ENCODE measurements at places on chromosomes 7 and 10.

GRCh38 chr10:33588974-33589600 lies 254.6 kb upstream of the NRP1 start:
- DNase-seq, result no peak

DNA sequence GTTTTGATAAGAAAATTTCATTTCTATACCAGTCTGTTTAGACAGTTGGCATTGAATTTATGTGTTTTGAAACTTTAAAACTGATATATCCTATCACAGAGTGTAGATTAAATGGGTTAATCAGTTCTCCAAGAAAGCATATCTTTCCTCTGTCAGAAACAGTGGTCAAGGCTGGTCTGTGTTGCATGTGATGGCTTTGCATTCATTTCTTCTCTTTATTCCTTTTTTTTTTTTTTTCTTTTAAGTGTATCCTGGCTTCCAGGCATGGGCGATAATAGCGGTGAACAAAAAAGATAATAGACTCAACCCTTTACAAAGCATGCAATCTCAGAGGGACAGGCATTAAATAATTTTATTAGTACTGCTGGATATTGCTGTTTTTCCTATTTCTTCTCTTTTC lies 136.6 kb downstream of the LRRC4 start:
- DNase-seq, result no peak

DNA sequence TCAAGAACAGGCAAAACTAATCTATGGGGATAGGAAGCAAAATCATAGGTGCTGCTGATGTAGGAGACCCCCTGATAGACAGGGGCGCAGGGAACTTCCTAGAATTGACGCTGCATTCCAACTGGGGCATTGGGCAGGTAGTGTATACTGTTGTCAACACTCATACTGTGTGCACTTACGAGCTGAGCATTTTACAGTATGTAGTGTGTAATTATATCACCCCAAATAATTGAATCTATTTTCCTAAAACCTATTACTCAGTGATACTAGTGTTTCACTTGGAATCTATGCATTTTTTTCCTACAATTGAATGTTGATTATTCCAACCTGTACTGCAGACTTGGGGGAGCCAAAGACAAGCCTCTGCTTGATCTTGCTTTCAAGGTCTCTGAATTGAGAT lies 207.0 kb upstream of the PRKCQ start:
- DNase-seq, result no peak

DNA sequence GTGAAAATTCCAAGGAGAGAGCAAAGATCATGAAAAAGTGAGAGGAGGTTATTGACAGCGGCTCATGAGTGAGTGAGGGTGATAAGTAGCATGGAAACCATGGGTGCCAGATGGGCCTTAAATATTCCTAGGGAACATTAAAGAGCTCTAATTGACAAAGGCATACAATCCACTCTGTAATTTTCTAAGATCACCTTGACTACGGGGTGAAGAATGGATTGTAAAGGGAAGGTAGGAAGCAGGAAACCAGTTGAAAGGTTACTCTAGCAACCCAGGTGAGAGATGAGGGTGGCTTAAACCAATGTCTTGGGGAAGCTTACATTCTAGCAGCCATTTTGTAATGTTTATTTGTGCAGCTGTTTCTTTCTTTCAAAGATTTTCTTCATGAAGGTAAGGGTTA lies 75.7 kb downstream of the RSU1 start:
- no peak for DNase-seq

DNA sequence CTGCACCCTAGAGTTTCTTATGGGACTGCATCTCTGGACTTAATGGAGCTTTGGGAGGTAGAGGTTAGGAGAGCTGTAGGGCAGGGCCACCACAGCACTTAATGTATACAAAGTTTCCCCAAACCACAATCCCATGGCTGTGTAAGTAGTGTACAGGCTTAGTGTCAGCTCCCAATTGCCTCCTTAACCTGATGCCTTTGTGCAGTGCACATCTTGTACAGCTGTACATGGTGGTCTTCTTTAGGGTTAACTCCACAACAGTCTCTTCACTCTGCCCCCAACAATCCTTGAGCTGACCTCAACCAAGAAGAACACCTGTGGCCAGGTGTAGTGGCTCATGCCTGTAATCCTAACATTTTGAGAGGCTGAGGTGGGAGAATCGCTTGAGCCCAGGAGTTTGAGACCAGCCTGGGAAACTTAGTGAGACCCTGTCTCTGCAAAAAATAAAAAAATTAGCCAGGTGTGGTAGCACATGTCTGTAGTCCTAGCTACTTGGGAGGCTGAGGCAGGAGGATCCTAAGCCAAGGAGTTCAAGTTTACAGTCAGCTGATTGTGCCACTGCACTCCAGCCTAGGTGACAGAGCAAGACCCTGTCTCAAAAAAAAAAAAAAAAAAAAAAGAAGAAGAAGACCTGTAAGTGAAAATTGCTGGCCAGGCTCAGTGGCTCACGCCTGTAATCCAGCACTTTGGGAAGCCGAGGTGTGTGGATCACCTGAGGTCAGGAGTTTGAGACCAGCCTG lies 6.8 kb downstream of the PLAU start:
- DNase-seq, result peak; percentile 69

DNA sequence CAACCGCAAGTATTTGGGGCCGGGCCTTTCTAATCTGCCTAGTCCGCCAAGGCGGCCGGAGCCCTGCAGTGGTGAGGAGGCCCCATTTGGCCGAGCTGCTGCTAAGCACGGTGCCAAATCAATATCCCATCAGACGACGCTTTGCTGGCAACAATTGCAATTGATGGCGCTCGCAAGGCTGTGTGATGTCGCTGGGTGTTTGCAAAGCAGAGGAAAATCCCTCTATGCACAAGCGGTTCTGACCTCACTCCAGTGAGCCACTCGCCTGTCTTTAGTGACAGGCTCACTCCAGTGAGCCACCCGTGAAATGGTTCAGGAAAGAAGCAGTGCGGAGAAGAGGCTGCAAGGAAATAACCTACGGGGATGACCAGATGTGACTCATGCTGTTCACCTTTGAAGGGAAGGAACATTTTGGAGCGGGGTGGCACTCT lies 18.3 kb upstream of the PDE1C start:
- no peak for DNase-seq

DNA sequence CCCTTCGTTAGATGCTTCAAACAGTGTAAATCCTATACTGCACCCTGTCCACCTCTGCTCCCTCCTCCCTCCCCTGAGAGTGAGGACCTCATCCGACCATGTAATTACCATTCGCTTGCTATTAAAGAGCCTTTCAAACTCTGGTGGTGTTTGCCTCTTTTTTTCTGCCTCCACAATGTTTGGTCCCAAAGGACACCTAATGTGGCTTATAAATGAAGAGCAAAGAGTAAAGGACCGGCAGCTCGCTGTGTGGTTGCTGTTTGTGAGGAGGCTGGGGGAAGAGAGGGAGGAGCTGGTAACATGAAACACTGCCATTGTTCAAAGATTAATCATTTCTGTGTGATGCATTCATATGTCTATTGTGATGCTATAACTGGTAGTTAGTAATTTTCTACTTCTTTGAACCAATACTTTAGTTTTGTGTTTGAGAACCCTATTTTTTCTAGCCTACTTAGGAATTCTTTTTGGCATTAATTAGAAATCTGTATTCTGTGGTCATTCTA lies 27.9 kb downstream of the MTURN start:
- DNase-seq, result peak; percentile 79

- DNase-seq, result no peak
Observed at GRCh38 chr7:102467581-102468477, 3.0 kb downstream of the LRWD1 start.

GRCh38 chr10:49023752-49024151 lies 84.1 kb upstream of the LRRC18 start:
- no peak for DNase-seq

GRCh38 chr7:28990200-28990960 lies 32.2 kb upstream of the TRIL start:
- no peak for DNase-seq

GRCh38 chr10:92591550-92592022 lies 1.3 kb upstream of the KIF11 start:
- peak; percentile 95 for DNase-seq

DNA sequence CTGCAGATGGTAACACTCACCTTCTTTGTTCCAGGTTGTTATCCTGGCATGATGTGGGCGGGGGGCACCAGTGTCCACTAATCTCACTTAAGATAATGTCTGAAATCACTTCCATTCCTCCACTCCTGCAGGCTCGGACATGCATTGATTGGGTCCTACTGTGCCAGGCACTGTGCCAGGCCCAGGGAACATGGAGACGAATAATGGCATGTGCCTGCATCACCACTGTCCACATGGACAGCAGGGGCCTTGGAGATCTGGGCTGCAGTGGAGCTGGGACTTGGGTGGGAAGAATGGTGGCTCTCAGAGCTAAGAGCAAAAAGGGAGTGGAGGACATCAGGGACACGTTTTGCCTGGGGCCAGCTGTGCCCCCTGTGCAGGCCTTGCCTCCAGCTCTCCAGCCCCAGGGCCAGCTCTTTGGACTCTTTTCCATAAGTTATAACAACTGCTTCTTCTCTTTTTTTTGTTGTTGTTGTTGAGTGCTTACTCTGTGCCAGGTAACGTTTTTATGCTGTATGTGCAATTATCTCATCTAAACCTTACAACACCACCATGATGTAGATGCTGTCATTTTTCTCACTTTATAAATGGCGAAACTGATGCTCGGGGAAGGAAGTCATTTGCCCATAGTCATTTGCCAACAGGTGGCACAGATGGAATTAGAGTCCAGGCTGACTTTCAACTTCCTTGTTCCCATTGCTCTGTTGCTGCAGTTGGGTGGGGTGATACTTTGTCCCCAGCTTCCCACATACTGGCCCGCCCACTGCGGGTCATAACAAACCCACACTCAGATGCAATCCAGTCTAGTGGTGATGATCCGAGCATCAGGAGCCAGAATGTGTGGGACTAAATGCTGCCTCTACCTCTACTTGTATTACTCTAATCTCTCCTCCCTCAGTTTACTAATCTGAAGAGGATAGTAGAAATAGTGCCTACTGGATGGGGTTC lies 19.1 kb downstream of the PLPP4 start:
- no peak for DNase-seq

- peak; percentile 72 for DNase-seq
Observed at GRCh38 chr10:102119417-102120141, 589 bp downstream of the LDB1 start.

GRCh38 chr10:3698312-3698711 lies 86.7 kb downstream of the KLF6 start:
- no peak for DNase-seq

GRCh38 chr7:101169110-101169837 lies 3.9 kb upstream of the VGF start:
- no peak for DNase-seq

DNA sequence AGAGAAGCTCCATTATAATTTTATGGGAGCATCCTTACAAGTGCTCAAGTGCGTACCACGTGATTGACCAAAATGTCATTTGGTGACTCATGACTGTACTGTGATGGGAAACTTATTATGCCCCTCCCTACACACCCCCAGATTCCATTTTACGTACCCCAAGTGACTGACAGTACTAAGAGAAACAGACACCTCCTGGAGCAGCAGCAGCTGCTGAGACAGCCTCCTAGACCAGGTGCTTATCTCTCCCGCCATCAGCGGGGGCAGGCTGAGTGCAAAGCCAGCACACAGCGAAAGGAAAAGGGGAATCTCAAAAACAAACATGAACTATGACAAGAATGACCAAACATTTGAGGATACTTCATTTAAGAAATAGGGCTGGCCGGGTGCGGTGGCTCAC lies 4.2 kb upstream of the ADAM12 start:
- no peak for DNase-seq

DNA sequence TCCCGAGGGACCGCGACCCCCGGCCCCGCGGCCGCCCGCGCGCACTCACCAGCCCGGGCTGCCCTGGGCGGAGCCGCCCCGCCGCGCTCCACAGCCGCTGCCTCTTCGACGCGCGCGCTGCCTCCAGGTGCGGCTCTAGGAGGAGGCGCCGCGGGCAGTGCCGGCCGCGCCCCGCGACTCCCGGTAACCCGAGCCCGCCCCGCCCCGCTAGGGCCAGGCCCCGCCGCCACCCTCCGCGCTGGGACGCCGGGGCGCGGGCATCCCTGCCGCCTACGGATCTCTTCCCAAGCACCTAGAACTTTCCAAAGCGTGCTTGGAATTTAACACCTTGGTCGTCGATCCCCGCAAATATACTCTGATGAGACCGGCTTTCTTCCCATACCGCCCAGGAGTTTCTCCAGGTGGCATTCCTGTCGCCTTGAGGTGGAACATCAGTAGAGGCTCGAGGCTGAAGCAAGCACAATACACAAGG lies at the start of gene SLC26A5:
Gene SLC26A5 (minus strand): TSS at position 159 of the 472 bp plus-strand sequence. CDS start 24,693 bp downstream, outside the sequence.
- peak; percentile 41 for DNase-seq

- DNase-seq, result peak; percentile 55
Observed at GRCh38 chr10:89275383-89275782, 23.8 kb upstream of the LIPA start.

DNA sequence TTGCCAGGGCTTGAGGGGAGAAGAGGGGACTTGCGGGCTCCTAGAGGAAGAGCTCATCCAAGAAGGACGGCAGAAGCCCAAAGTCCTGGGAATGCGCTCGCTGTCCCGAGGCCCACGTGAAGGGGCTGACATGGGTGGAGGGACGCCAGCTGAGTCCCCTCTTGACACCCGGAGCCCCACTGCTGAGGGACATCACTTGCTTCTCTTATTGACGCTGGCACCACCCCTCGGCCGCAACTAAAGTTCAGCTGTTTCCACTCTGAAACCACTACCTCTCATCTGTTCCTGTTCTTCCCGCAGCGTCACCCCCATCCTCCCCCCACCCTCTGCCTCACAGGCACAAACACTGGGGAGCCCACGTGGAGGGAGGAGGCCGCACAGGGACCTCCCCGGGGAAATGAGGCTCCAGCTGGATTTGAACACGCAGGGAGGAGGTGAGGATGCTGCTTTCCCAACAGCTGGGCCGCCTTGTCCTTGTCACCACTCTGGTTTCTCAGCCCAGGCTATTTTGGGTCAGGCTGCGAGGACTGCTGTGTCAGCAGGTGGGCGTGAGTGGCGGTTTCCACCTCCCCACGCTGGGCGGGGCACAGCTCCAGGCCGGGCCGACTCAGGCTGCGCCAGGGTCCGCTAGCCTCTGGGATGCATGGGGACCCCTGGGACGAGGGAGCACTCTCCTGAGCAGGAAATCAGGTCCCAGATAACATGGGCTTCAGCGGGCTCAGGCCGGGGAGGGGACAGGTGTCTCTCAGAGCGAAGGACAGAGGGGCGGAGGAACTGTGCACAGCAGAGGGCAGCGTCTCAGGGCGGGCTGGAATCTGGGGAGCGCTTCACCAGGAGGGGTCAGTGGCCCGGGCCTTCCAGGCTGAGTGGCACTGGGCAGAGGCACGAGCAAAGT lies 156.3 kb downstream of the ZNF248 start:
- no peak for DNase-seq

GRCh38 chr7:94243066-94243711 lies 151.5 kb upstream of the COL1A2 start:
- DNase-seq, result no peak

DNA sequence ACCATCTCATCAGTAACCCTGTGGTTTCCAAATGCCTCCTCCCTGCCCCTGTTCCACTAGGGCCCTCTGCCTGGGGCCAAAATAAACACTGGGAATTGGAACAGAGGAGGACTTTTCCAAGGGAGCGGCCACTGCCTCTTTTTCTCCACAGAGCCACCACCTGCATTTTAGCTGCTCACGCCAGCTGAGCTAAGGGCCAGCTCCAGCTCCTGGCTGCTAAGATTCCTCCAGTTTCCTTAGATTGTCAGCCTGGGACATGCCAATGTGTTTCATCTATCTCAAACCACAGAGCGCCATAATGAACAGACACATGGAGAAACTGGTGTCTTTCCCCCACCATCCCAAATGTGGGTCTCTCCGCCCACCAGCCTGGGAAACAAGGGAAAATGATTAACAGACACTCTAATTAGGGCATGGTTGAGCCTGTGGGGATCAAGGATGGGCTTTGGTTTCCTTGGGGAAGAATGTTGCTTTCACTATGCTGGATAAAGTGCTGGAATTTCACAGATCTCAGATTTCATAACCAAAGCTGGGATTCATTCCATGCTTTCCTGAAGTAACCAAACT lies 52.2 kb downstream of the ASB13 start:
- no peak for DNase-seq
